ENCODE measurements at places on chromosomes 1 and 21.

- H3K27me3 ChIP-seq: no peaks in the 10 kb centered on the region
- no peak for DNase-seq
- H3K36me3 ChIP-seq: no peaks in the 10 kb centered on the region
- no peak overlapping the region for H3K27ac ChIP-seq
Measured at GRCh38 chr1:241213139-241213538, 143.9 kb downstream of the RGS7 start.

DNA sequence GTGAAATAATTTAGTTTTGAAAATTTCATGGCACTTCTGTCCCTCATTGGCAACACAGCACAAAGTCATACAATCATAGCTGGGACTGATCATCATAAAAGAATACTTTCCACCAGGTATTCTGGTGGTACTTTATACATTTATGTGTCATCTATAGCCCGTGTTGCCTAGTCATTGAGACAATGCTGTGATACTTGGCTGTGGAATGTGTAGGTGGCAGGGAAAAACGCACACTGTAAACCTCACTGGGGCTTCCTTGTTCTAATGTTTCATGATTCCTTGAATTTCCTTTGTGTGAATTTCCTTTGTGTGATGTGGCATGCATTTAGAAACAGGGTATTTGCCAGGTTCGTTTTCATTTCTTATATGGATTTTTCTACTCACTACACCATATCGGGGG is 118.3 kb downstream of the FMN2 start:
- H3K27me3 ChIP-seq: no peaks in the 10 kb centered on the region
- H3K4me1 ChIP-seq: no peaks in the 10 kb centered on the region
- DNase-seq: no peak
- H3K4me3 ChIP-seq: no peak overlapping the region

GRCh38 chr21:18370301-18370700 is 33.3 kb downstream of the TMPRSS15 start:
- no peak overlapping the region for H3K4me3 ChIP-seq
- no peaks in the 10 kb centered on the region for H3K36me3 ChIP-seq
- H3K27ac ChIP-seq: no peak overlapping the region
- no peak for DNase-seq
- no peaks in the 10 kb centered on the region for H3K27me3 ChIP-seq
- H3K4me1 ChIP-seq: no peaks in the 10 kb centered on the region

- no peak for DNase-seq
- peaks cover 28% of the 10 kb centered on the region for H3K36me3 ChIP-seq
- peak overlapping the region; percentile 66 for H3K4me3 ChIP-seq
- peaks cover 31% of the 10 kb centered on the region for H3K4me1 ChIP-seq
- no peaks in the 10 kb centered on the region for H3K27me3 ChIP-seq
Measured at GRCh38 chr1:45012639-45013278, 705 bp downstream of the UROD start.

GRCh38 chr21:37711286-37711829 is 204.9 kb downstream of the KCNJ6 start:
- no peaks in the 10 kb centered on the region for H3K4me1 ChIP-seq
- no peaks in the 10 kb centered on the region for H3K36me3 ChIP-seq
- H3K27me3 ChIP-seq: no peaks in the 10 kb centered on the region
- no peak for DNase-seq

DNA sequence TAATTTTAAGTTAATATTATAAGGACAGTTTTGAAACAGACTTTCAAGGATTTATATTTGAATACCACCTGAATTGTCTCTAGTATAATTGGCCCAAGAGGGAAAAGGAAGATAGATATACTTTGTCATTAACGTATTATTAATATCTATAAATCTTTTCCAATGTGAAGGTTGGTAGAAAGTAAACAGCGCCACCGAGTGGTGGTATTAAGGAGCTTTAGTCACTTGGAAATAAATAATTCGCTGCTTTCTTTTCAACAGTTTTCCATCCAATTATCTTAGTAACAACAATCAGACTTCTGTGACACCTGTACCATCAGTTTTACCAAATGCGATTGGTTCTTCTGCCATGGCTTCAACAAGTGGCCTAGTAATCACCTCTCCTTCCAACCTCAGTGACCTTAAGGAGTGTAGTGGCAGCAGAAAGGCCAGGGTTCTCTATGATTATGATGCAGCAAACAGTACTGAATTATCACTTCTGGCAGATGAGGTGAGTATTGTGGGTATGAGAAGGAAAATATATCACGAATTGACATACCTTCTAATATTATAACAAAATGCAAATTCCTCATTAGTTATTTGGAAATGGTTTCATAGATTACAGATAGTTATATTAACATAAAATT is 37.7 kb downstream of the SH3GLB1 start:
- DNase-seq: peak; percentile 28
- H3K36me3 ChIP-seq: peaks cover 16% of the 10 kb centered on the region
- H3K4me3 ChIP-seq: no peak overlapping the region
- peaks cover 11% of the 10 kb centered on the region for H3K4me1 ChIP-seq
- no peak overlapping the region for H3K27ac ChIP-seq
- H3K27me3 ChIP-seq: no peaks in the 10 kb centered on the region

- no peaks in the 10 kb centered on the region for H3K36me3 ChIP-seq
- H3K27ac ChIP-seq: no peak overlapping the region
- H3K4me3 ChIP-seq: no peak overlapping the region
Measured at GRCh38 chr1:49626472-49626871, 397.3 kb downstream of the AGBL4 start.

DNA sequence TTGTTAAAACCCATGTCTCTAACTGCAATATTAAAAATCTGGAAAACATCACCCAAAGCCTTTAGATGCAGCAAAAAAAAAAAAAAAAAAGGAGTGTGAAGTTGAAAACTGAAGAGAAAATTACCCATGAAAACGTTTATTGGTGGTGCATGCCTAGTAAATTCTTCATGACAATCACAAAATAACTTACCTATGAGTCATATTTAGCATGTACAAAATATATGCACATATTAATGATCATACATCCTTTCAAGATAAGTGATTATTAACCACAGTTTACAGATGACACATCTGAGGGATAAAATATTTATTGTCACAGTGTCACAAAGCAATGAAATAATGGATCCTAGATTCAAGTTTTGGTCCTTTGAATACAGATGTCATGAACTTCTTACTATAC is 505.2 kb upstream of the NR5A2 start:
- no peak overlapping the region for H3K4me3 ChIP-seq
- H3K27me3 ChIP-seq: no peaks in the 10 kb centered on the region
- DNase-seq: no peak
- no peaks in the 10 kb centered on the region for H3K36me3 ChIP-seq

GRCh38 chr21:44556879-44557278 is 1.7 kb downstream of the KRTAP10-3 start:
- H3K27me3 ChIP-seq: no peaks in the 10 kb centered on the region
- no peaks in the 10 kb centered on the region for H3K4me1 ChIP-seq
- no peak overlapping the region for H3K27ac ChIP-seq
- H3K36me3 ChIP-seq: no peaks in the 10 kb centered on the region
- DNase-seq: no peak

GRCh38 chr21:19999369-20000272 is 998.6 kb upstream of the NCAM2 start:
- no peaks in the 10 kb centered on the region for H3K36me3 ChIP-seq
- H3K27ac ChIP-seq: no peak overlapping the region
- no peak for DNase-seq
- H3K4me1 ChIP-seq: no peaks in the 10 kb centered on the region
- H3K4me3 ChIP-seq: no peak overlapping the region
- no peaks in the 10 kb centered on the region for H3K27me3 ChIP-seq

DNA sequence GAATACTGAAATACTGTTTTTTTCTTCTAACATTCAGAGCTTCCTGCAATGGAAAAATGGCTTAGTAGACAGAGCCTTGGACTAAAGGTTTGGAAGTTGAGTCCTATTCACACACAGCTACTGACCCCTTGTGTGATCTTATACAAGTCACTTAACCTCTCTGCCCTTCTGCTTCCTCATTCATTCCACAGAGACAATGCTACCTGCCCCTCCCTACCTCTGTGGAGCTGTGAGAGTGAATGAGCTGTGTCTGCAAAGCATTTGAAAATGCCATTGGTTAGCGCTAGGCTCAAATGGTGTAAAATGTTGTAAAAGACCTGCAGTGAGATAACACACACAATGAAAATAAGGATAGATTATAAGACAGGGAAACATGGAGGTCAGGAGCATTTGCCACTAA is 214.4 kb downstream of the BARHL2 start:
- DNase-seq: no peak
- H3K36me3 ChIP-seq: no peaks in the 10 kb centered on the region
- H3K27ac ChIP-seq: no peak overlapping the region
- H3K4me3 ChIP-seq: no peak overlapping the region
- H3K27me3 ChIP-seq: no peaks in the 10 kb centered on the region

DNA sequence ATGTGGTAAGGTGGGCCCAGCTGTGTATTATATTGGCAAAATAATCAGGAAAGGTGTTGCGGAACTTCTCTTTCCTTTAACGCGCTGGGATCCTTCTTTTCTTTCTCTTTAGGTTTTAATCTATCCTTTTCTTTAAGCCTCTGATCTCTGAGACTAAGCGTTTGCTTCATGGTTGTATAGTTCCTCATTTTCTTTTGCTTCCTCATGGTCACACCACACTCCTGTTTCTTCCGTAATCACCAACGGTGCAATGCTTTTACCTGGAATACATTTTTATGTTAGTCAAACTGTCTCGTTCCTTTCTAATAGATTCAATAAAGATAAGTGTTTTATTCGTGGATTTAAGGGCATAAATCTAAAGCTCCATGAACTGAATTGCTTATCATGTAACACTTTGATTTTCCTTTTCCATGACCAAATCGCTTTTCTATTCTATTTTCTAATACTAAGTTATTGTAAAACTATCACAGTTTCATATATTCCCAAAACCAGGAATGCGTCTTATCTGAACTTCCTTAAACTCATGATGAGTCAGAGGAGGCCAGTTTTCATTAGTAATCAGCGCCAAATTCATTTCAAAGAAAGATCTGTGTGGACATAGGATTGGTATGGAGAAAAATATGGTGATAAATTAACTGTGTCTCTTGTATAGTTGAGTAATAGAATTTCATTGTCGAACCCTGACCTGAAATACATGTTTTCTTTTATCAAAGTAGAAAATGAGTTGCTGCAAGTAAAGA is 12.2 kb downstream of the SDCCAG8 start:
- no peaks in the 10 kb centered on the region for H3K27me3 ChIP-seq
- no peaks in the 10 kb centered on the region for H3K4me1 ChIP-seq
- H3K36me3 ChIP-seq: no peaks in the 10 kb centered on the region
- peak overlapping the region; percentile 63 for H3K27ac ChIP-seq

DNA sequence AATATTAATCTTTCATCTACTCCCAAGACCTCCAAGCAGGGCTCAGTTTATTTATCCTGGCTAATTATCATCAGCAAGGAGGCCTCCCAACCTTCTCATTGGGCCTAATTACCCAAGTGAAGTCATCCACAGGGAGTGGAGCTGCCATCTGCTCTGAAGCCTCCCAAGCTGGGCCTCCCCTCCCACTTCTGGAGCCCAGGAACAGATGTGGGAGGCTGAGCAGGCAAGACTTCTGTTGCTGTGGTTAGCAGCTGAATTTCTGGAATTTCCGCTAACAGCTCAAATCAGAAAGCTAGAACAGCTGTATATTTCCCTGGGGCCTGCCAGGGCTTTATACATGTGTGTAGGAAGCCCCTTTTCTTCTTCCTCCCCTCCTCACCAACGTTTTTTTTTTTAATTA is 127.5 kb downstream of the UCK2 start:
- no peaks in the 10 kb centered on the region for H3K4me1 ChIP-seq
- no peaks in the 10 kb centered on the region for H3K27me3 ChIP-seq
- DNase-seq: no peak
- H3K4me3 ChIP-seq: no peak overlapping the region
- no peak overlapping the region for H3K27ac ChIP-seq

DNA sequence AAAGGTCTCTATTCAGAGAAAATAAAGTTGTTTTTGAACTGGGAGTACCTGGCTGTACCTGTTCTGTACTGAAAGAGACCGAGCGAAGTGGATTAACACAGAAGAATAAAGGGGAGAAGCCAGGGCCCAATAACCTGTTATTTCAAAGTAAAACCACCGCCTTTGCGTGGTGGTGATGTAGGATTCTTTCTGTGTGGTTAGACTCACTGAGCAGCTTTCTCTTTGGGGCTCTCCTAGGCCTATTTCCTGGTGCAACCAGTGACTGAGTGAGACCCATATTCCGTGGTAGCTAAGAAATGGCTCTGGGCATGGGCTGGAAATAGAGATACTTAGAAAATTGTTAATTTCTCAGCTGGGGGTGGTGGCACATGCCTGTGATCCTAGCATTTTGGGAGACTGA is 99.9 kb downstream of the XCL2 start:
- no peaks in the 10 kb centered on the region for H3K27me3 ChIP-seq
- H3K36me3 ChIP-seq: no peaks in the 10 kb centered on the region
- H3K27ac ChIP-seq: no peak overlapping the region
- no peak for DNase-seq
- H3K4me1 ChIP-seq: peaks cover 66% of the 10 kb centered on the region

- H3K27me3 ChIP-seq: no peaks in the 10 kb centered on the region
- peaks cover 5% of the 10 kb centered on the region for H3K4me1 ChIP-seq
- H3K4me3 ChIP-seq: no peak overlapping the region
- H3K27ac ChIP-seq: no peak overlapping the region
- H3K36me3 ChIP-seq: peaks cover 9% of the 10 kb centered on the region
Measured at GRCh38 chr1:51753969-51754368, 124.6 kb downstream of the NRDC start.

DNA sequence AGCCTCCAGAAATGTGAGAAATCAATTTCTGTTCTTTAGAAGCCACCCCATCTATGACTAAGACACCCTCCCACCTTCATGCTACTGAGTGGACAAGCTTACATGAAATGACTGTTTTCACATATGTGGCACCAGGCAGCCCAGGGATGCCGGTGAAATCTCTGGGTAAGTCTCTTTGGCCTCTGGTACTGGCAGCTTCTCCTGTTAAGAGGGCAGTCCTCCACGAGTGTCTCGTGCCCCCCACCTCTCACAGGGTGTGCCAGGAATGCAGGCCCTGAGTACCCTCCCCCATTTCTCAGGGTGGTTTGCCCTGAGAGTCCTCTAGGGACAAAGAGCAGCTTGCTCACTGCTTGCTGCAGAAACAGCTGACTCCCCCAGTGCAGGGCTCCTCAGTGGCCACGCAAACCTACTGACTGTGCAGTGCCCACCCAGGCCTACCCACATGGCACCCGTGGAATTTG is 3.2 kb upstream of the PRXL2B start:
- no peak for DNase-seq
- H3K27ac ChIP-seq: no peak overlapping the region
- H3K36me3 ChIP-seq: no peaks in the 10 kb centered on the region
- no peaks in the 10 kb centered on the region for H3K27me3 ChIP-seq

- H3K4me1 ChIP-seq: no peaks in the 10 kb centered on the region
- H3K27me3 ChIP-seq: no peaks in the 10 kb centered on the region
- no peak overlapping the region for H3K4me3 ChIP-seq
- H3K27ac ChIP-seq: no peak overlapping the region
Measured at GRCh38 chr21:27671207-27671606, 704.3 kb upstream of the ADAMTS5 start.
